ENCODE measurements at places on chromosomes 3 and 15.
A peak's percentile ranks its signal among the peaks of the same experiment; 100 is the strongest.

DNA sequence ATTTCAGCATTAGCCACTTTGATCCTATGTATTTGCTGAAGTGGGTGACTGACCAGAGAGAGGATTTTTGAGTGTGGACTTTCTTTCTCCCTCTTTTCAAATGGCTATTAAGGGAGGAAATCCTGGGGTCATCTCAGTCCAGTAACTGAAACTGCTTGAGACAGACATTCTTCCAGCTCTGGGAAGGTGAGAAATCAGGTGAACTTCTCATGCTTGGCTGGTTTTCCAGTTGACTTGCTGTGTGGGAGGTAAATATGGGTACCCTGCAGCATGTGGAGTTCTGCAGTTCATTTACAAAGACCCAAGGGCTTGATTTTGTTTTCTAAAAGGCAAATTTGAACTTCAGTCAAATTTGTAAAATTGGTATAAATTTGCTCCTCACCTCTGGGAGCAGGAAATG lies 461.1 kb upstream of the TBL1XR1 start:
- no peak for DNase-seq

DNA sequence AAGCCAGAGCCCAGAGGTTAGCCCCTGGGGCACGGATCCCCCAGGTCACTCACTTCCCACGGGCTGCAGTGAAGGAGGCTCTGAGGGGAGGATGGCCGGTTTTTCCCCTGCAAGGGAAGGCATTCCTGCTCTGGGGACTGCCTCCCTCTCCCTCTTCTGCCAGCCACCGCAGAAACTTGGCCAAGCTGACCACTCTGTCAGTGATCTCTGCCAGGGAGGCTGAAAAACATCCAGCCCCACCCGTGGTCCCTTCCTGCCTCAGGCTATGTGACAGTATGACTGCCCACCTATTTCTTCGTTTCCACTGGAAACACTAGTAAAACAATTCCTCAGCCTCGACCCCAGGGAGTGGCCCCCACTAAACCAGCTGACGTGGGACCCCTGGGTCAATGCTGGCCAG lies 14.6 kb upstream of the FANCD2 start:
- DNase-seq = no peak

- no peak for DNase-seq
Observed at GRCh38 chr15:69657626-69658025, 205.0 kb downstream of the RPLP1 start.

- DNase-seq = no peak
Observed at GRCh38 chr3:64441861-64442260, 216.6 kb upstream of the PRICKLE2 start.

DNA sequence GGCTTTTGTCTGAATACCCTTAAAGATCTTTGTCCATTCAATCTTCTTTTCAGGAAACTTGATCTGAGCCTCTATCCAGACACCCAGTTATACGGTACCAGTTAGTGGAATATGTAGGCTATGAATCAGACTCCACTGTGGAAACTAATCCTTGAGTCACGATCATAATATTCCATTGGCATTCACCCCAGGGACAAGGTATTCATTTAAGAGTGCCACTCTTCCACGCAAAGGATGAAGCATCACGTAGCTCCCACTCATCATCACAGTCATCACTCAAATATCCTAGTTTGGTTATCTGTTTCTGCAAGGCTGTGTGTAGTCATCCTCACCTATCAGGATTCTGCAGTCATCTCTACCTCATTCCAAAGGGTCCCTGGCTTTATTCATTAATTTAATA lies 85.6 kb downstream of the NEDD4 start:
- DNase-seq = peak; percentile 95

- no peak for DNase-seq
Observed at GRCh38 chr15:98216166-98216565, 255.7 kb downstream of the ARRDC4 start.

Measured in AG09309 (cell line).